ENCODE measurements at places on chromosomes 12 and 14.

- DNase-seq: no peak
Measured at GRCh38 chr12:31207799-31208465, 118.0 kb downstream of the SINHCAF start.

DNA sequence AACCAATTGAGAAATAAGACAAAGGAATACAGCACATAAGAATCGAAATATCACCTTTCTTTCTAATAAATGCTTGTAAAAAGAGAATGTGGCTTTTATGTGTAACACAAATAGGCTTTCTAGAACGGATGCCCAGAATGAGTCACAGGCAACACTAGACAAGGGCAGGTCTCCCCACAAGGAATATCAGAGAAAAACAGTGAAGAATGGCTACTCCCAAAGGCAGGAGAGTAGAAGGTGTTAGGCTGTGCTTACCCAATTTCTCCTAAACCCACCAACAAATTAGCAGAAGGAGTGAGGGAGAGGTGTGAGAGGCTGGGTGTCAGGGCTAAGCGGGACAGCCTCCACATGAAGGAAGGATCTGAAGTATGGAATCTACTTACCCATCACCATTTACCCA, 55.2 kb downstream of the GALNT4 start:
- no peak for DNase-seq

GRCh38 chr14:103765526-103765925, 49.9 kb downstream of the ZFYVE21 start:
- DNase-seq: no peak

DNA sequence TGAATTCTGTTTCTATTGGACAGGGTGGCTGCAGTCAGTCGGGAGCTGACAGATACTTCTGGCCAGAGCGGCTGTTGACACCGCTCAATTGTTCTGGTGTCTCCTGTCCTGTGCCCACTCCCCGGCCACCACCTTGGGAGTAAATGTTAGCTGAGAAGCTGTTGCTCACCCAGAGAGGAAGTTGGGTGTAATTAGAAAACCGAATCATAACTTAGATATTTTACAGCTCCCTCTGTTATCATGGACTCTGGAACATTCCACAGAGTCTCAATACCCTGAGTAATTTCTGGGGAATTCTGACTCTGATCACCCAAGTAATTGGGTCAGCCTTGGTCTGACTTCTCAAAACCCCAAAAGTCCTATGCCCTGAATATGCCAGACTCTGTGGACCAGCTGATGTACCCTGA, 58.3 kb upstream of the RFLNA start:
- no peak for DNase-seq

DNA sequence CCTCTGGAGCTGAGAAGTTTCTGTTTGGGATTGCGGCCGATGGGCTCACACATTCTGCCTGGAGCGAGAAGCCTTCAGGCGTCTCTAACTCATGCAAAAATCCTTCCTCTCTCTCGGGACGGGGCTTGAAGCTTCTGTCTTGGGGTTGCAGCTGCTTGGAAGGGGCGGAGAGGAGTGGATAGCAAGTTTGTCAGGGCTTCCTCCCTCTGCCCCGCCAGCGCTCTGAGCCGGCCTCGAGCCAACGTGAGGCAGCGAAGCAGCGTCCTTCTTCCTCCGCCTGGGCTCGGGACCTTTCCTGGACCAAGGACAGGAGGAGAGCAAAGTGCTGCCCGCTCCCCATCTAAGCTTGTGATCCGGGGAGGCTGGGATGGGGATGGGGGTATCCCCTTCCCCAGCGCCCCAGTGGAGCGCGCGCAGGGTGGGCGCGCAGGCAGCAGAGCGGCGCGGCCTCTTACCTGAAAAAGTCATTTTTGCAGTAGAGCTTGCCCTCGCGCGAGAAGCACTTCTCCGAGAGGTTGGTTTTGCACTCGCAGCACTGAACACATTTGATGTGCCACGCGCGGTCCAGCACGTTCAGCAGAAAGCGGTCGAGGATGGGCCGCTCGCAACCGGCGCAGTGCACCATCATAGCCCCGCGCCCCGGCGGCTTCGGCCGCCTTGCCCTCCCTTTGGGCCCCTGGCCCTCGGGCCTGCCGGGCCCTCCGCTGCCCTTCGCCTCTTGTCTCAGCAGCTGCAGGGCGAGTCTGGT, 626 bp downstream of the LHX5 start:
- no peak for DNase-seq

- no peak for DNase-seq
Measured at GRCh38 chr14:78992867-78993266, 822.7 kb downstream of the NRXN3 start.

DNA sequence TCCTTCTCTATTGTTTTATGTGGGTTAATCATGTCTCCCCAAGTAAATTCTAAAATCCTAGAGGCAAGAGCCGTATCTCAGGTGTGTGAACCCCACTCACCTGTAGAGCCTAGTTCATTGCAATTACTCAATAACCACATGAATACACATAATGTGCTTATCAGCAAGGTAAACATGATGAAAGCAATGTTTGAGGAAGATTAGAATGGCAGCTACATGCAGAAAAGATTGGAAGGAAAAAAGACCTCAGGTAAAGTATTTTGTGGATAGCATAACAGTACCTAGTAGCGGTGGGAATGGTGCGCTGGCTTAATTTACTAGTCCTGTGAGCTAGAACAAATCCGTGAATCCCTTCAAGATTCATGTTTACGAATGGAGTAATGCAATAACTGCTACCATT, 5.3 kb upstream of the KRAS start:
- no peak for DNase-seq

DNA sequence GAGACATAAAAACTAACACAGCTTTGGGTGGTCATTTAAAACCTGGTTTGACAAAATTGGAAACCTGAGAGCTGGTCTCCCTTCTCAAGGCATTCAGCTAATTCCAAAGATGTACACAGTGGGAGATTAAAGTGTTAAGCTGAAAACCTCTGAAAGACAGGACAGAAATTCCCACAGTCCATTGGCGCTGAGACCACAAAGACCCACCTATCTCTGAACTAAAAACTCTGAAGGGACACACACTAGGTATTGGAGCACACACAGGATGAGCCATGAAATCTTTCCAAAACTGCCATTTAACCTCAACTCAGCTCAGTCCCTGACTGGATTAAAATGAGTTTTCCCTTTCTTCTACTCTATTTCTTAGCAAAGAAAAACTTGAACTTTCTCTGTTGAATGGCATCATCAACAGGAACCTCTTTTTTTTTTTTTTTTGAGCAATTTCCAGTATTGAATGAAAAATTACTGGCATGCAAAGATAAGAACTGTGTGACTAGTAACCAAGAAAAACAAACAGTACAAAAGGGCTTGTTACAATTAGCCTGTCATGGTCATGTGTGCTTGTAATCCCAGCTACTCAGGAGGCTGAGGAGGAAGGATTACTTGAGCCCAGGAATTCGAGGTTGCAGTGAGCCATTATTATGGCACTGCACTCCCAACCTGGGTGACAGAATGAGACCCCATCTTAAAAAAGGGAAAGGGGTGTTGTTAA, 82.4 kb downstream of the IPO8 start:
- DNase-seq: no peak

DNA sequence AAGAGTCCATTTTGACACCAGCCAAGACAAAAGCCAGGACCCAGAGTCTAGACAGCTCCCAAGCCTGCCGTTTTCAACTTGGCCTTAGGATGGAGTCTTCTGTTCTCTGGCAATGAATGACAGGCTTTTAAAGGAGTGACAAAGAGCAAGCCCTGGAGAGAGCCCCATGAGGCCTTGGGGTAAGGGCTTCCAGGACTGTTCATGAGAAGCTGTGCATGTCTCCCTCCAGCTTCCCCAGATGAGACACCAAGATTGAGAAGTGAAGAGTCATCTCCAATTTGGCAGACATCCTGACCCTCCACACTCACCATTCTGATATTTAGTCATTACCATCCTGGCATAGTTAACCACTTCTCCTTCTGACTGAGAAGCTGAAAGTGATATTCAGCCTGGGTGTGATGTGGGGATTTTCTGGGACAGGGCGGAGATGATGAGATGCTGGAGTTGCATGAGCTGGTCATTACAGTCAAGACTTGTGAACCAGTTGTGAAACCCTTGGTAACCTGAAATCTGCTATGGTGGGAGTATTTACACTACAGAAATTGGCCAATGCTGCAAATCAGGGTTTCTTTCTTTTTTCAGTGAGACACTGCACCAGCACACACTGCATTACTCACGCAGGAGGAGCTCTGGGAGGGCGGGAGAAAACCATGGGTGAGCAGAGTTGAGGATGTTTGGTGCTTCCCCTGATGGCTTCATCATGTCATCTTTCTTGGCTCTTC, 77.8 kb downstream of the VCPKMT start:
- peak; percentile 59 for DNase-seq

GRCh38 chr14:35390577-35391387, 13.8 kb downstream of the NFKBIA start:
- DNase-seq: no peak

GRCh38 chr12:58745348-58746125, 174.8 kb downstream of the LRIG3 start:
- no peak for DNase-seq

- DNase-seq: peak; percentile 67
Measured at GRCh38 chr14:21846227-21846885, 172.7 kb upstream of the OR4E1 start.

GRCh38 chr12:3071107-3071506, 6.1 kb upstream of the TSPAN9 start:
- DNase-seq: no peak

- DNase-seq: no peak
Measured at GRCh38 chr14:24806061-24806678, 172.2 kb upstream of the GZMB start.

DNA sequence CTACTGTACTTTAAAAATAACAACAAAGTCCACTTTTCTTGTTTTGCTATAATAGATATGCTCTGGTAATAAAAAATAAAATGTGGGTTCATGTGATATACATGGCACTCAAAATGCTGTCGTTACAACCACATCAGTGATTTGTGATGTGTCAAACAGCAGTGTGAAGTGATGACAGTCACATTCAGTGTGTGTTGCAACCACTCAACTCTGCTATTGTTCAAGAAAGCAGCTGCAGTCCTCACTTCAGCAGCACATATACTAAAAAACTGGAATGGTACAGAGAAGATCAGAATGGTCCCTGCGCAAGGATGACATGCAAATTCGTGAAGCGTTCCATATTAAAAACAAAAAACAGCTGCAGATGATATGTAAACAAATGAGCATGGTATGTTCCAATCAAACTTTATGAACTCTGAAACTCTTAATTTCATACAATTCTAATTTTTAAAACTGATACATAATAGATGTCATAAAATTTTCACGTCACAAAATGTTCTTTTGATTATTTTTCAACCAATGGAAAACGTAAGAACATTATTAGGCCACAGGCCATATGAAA, 6.7 kb downstream of the TRMT5 start:
- no peak for DNase-seq

DNA sequence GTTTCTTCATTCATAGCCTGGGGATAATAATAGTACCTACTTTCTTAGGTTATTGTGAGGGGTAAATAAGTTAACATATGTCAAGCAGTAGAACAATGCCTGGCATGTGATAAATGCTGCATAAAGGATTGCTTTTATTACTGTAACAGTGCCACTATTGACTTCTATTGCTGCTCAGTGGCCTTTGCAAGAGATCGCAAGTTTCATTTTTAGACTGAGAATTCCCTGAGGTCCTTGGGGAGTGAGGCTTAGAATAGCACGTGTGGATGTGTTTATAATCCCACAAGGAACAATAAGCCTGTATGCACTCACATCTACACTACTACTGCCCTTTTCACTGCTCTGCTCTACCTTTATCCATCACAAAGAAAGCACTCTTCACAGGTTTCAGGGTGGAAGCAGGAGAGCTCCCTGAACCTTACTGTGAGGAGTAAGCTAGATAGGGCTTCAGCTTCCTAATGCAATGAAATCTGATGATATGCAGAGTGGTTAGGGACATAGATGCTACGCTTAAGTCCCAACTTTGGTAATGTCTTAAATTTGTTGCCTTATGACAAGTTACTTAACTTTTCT, 302.6 kb downstream of the SNAPC1 start:
- no peak for DNase-seq

DNA sequence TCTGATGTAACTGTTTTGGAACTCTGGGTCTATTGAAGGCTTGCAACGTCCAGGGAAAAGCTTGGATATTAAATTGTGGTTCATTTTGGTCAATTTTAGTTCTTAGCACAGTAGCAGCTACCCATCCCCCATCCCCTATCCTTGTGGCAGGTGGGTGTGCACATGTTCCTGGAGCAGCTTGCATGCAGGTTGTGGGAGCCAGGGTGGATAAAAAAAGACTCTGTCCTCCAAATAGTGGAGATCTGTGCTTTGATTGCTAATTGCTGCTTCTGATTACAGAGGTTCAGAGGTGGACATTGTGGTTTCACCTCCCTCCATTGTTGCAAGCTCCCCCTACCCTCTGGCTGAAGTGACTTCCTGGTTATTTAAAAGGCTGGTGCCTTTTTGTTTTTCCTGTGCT, 23.1 kb downstream of the ATP23 start:
- DNase-seq: no peak

GRCh38 chr14:104664107-104664506, 25.3 kb upstream of the INF2 start:
- no peak for DNase-seq

DNA sequence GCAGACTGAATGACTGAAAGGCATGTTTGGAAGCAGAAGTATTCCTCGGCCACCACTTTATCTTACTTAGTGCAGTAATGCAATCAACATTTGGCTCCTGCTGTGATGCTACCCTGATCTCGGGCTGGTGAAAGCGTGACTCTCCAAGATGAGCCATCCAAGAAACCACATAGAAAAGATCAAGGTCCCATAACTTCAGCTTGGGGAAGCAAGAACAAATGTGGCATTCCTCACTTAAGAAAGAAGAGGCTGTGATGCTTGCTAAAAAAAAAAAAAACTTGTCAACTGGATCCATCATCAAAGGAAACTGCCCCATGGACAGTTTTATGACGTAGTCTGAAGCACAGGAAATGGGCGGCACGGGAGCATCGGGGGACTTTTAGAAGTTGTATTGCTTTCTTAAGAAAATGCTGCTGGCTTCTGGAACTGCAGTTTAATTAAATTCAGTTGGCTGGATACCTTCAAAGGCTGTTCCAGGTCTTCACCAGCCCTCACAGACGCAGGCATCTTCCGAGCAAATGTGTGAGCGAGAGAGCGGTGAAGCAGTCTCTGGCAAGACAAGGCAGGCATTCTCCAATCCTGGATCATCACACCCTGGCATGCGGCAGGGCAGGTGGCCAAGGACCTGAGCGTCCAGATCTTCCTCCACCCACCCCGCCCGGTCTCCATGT, 38.2 kb upstream of the MAP1LC3B2 start:
- DNase-seq: no peak

GRCh38 chr12:56991319-56992246, 14.8 kb downstream of the ZBTB39 start:
- DNase-seq: no peak

DNA sequence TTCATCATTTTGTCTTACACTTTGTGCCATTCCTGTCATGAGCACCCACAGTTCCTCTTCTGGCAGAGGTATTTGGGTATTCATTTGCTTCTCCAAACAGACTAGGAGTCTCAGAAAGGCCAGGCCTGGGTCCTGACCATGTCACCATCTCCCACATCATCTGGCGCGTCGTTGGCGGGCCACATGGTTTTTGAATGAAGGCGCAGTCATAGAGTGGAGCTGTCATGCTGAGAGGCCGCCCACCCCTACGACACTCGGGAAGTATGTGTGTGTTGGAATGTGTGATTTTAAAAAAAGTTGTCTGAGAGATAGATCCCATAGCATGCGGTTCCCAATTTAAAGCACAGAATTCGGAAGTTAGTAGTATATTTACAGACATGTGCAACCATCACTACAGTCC, 15.6 kb upstream of the TTC7B start:
- no peak for DNase-seq

Data from activated CD4-positive, CD25-positive, alpha-beta regulatory T cell treated with anti-CD3 and anti-CD28 coated beads, Interleukin-2, amount 50 U/mL, for 72 hours (primary cell).